ENCODE measurements at places on chromosomes 5 and 9.

DNA sequence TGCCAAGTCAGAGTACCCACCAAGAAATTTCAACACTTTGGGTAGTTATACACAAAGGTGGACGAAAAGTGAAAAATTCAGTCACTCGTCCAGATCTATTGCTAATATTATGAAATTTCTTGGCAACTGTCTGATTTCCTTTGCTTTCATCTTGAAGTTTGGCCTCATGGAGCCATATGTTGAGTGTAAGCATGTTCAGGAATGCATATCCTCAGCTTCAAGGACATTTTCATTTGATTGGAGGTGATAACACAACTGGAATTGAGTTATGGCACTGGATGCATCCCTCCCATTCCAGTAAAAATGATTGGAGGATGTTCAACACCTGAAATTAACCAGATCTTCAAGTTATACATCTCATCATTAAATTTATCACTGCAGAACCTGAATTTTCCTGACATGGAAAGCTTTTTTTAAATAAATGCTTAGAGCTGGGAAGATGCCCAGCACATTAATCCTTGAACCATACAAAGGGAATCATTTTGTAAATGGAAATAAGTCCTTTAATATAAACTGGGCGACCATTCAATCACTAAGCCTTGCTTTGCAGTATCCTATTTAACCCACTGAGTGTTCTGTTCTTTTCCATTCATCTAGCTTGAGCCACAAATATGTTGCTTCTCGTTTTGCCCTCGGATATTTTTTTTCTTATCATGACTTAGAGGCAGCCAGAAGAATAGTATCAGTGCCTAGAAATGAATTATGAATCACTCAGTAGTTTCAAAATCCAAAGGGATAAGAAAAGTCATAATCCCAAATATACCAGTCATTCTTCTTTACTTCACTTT is 273.7 kb upstream of the PIK3R1 start:
- no peak for DNase-seq

DNA sequence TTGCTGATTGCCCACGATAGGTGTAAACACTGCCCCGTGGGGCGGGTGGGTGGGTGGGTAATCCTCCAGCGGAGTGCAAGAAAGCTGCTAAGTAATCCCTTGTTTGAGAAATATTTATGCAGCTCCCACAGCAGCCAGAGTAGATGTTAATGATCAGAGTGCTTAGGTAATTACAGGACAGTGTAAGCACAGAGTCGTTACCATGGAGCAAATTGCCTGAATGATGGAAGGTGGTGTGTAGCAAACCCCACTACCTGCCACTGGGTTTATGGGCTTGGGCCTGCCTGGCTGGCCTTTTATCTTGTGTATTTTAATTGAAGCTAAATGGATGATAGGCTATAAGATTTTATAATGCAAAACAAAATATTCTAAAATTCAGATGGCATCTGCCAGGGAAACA is 110.0 kb downstream of the COL5A1 start:
- no peak for DNase-seq

DNA sequence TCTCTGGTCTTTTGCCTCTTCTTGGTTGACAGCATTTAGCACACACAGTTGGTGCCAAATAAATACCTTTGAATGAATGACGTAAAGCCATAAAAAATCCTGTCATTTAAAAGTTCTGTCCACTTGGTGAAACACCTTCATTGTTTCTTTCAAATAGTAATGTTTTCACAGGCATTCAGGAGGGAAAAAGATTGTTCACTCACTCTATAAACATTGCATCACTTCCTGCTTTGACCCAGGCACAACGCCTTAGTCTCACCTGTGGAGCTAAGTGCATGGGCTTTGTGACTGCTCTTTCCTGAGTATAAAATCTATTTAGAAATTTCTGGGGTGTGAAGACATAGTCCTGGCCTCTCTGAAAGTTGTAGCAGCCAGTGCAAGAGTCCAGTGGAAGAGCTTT is 88.9 kb upstream of the CXCL14 start:
- DNase-seq, result no peak

DNA sequence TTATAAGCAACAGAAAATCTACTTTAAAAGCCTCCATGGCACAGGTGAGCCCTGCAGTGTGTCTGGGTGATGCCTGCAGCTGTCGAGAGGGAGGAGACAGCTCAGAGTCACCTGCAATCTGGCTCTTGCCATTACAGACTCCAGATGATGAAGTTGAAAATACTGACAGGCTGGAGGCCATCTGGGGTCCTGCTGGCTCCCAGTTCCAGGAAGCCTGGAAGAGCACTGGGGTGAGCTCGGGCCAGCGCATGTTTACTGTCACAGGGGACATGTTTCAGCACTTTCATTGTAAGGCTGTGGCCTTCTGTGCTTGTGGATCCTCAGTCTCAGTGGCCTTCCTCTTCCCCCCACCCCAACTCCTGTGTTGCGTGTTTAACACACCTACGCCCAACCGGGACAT is 28.4 kb downstream of the CEL start:
- DNase-seq, result no peak

GRCh38 chr5:57383093-57383861 is 99.3 kb downstream of the ACTBL2 start:
- peak; percentile 43 for DNase-seq

- DNase-seq, result no peak
Observed at GRCh38 chr9:97711223-97711626, 14.1 kb upstream of the XPA start.

DNA sequence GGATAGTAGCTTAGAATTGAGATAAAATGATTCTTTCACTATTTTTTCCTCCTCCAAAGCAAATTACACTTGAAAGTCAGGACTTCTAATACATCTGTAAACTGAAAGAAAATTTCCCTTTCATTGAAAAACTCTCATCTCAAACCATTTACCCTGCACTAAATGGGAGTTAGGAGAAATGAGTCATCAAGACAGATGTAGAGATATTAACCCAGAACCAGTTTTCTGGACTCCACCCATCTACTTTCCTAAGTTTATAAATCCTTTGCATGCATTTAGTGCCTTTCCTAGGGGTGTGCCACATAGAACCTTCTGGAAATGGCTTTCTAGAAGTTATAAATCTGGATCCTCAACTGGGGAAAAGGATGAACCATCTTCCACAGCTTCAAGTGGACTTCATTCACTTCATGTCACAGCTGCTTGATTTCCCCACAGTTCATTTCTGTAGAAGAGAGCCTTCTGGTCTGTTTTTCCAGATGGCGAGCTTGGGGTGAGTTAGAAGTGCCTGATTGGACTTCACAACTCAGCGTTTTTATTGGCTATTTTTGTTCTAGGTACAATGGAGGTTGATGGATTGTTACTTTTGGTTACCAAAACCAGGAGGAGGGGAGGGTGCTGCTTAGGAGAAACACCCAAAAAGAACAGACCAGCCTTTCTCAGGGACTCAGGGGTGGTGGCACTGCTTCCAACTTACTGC is 72.5 kb upstream of the GPR151 start:
- no peak for DNase-seq

DNA sequence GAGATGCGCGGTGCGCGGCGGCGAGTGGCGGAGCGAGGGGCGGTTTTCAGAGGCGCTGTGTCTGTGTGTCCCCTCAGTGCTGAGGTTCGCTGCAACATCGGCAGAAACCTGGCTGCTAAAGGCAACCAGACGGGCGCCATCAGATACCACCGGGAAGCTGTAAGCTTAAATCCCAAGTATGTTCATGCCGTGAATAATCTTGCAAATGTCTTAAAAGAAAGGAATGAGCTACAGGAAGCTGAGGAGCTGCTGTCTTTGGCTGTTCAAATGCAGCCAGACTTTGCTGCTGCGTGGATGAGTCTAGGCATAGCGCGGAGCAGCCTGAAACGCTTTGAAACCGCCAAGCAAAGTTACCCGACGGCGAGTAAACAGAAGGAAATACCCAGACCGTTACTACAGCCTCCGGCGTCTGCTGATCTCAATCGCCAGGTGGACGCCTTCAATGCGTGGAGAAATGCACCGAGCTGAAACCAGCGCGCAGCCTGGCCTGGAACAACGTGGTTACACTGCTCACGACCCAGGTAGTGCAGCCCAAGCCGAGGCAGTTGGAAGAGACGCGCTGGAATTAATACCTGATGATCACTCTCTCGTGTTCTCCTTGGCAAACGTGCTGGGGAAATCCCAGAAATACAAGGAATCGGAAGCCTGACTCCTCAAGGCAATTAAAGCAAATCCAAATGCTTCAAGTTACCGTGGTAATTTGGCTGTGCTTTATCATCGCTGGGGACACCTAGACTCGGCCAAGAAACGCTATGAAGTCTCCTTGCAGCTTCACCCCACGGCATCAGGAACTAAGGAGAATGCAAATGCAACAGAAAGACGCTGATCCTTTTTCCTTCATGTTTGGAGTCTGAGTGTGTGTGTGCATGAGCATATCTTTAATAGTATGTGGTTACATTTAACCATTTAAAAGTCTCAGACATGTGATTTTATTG is 15.9 kb downstream of the OR2V1 start:
- DNase-seq, result no peak

GRCh38 chr9:79990536-79990935 is 418.8 kb downstream of the TLE4 start:
- no peak for DNase-seq

DNA sequence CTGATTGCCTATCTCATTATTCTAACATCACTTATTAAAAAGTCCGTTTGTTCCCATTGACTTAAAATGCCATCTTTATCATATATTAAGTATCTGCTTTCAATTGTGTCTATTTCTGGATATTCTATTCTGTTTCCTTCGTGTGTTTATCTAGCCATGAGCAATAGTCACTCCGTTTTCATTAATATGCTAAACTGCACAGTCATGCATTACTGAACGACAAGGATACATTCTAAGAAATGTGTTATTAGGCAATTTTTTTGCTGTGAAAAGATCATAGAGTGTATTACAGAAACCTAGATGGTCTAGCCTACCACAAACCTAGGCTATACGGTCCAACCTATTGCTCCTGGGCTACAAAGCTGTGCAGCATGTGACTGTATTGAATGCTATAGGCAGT is 482.9 kb downstream of the IRX1 start:
- no peak for DNase-seq

DNA sequence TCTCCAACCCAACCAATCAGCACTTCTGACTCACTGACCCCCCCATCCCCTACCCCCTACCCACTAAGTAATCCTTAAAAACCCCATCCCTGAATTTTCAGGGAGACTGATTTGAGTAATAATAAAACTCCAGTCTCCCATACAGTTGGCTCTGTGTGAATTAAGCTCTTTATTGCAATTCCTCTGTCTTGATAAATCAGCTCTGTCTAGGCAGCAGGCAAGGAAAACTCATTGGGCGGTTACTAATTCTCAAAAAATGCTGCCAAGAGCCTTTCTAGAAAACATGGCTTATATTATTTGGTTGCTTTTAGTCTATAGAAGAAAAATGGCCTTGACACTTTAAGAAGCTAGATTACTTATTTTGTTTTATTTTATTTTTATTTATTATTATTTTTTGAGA is 131.7 kb downstream of the SUSD1 start:
- DNase-seq, result no peak

DNA sequence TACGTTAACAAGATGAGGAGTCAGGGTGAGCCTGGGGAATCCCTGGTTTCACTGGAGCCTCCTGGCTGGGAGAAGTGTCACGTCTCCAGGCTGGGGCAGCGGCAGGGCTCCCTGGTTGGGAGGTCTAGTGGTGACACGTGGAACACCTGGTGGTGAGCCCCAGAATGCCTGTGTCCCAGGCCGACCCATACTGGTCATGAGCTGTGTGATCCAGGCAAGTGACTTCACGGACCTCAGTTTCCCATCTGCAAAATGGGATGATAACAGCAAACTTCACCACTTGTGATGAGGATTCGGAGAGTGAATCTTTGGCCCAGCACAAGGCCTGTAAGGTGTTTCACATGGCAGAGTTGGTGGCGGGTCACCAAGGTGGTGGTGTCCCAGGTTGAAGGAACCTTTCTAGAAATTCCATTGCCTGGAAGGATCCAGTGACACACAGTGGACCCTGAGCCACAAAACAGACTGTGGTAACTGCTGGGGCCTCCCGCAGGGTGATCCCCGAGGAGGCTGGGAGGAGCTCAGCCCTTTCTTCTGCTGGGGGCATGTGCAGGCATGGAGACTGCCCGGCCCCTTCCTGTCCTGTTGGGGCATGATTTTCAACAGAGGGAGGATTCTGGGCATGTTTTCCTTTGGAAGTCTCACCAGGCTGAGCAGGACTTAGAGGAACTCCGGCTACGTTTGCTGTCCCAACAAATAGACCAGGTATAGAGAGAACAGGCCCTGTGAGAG is 153.9 kb upstream of the IER5L start:
- DNase-seq, result no peak

DNA sequence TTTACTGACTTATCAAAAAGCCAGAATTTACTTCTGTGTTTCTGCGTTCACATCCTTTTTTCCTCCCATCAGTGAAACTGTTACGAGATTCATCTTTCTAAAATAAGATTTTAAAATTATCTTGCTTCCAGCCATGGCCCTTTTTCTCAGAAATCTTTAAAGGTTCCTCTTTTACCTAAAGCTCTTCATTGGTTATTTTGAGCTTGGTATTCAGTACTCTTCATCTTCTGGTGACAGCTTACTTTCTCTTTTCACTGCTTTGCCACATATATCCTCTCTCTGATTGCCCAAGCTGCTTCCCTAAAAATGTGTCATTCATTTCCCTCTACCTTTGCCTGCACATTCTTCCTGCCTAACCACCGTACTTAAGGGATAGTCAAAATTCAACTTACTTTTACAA is 32.3 kb downstream of the TGFBR1 start:
- DNase-seq, result no peak

DNA sequence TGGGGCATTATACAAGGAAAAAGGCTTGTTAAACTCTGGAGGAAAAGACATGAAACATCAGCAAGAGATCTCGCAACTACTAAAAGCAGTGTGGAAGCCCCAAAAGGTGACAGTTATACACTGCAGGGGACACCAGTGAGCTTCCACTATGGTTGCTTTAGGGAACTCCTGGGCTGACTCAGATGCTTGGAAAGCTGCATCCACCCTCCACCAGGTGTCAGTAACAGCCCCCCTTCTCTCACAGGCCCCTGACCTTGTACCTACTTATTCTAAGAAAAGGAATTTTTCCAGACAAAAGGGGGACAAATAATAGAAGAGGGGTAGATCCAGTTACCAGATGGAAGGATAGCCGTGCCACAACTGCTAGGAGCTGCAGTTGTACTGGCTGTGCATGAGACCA is 154.4 kb upstream of the COX7C start:
- no peak for DNase-seq

- DNase-seq, result no peak
Observed at GRCh38 chr9:105257809-105258208, 13.4 kb downstream of the SLC44A1 start.

- no peak for DNase-seq
Observed at GRCh38 chr9:84146893-84147710, 166.5 kb downstream of the RMI1 start.

GRCh38 chr9:108168236-108168850 is 678.8 kb upstream of the KLF4 start:
- no peak for DNase-seq
